ENCODE measurements at places on chromosomes 7 and 10.
A peak's percentile ranks its signal among the peaks of the same experiment; 100 is the strongest.

DNA sequence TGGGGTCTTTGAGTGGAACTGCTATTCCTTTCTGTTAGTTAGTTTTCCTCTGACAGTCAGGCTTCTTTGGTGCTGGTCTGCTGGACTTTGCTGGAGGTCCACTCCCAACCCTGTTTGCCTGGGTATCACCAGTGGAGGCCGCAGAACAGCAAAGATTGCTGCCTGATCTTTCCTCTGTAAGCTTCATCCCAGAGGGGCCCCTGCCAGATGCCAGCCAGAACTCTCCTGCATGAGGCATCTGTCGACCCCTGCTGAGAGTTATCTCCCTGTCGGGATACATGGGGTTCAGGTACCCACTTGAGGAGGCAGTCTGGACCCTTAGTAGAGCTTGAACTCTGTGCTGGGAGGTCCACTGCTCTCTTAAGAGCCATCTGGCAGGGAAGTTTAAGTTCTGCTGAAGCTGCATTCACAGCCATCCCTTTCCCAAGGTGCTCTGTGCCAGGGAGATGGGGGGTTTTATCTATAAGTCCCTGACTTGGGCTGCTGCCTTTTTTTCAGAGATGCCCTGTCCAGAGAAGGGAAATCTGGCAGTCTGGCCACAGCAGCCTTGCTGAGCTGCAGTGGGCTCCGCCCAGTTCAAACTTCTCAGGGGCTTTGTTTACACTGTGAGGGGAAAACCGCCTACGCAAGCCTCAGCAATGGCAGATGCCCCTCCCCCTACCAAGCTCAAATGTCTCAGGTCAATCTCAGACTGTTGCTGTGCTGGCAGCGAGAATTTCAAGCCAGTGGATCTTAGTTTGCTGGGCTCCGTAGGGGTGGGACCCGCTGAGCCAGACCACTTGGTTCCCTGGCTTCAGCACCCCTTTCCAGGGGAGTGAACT is 89.7 kb upstream of the CDK6 start:
- DNase-seq, result no peak

GRCh38 chr7:14419531-14419930 is 430.1 kb upstream of the ETV1 start:
- no peak for DNase-seq

GRCh38 chr10:60732807-60733516 is 45.3 kb upstream of the CDK1 start:
- peak; percentile 60 for DNase-seq

- no peak for DNase-seq
Observed at GRCh38 chr7:150931199-150931869, 46.8 kb downstream of the KCNH2 start.

GRCh38 chr10:74255888-74256357 is 104.9 kb downstream of the ADK start:
- DNase-seq, result no peak

GRCh38 chr10:78761311-78761781 is 307.4 kb upstream of the ZMIZ1 start:
- DNase-seq, result no peak

DNA sequence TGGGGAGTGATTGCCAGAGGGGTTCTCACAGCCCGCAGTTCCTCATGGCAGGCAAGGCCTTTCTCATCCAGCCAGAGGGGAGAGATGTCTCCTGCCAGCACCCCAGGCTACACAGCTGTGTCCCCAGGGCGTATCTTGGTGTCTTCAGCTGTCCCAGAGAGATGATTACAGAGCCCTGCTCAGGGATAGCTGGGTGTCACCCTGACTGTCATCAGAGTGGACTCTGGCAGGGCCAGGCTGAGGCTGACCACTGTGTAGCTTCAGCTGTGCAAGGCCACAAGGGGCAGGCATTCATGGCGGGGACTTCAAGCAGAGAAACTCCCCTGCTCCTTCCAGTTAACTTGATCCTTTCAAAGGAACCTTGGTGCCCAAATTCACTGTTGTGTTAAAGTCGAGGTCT is 124.2 kb downstream of the RGS10 start:
- no peak for DNase-seq

DNA sequence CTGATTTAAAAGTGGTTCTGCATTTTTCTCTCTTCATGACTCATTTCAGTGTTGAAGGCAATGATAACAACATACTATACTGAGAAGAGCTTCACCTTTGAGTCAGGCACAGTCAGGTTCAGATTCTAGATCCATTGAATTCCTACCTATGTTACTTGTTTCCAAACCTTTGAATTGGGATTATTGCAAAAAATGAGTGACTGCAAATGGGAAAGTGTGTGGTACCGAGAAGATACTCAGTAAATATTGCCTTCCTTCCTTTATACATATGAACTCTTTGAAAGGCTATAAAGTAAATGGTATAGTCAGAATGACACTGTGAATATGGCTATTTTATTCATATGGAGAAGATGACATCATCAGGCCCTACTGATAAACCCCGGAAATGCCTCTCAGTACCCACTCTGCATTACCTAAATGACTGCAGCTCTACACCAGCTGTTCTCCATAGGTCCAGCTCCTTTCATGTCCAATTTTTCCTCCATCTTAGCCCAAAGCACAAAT is 66.7 kb upstream of the FGL2 start:
- peak; percentile 64 for DNase-seq

- DNase-seq, result no peak
Observed at GRCh38 chr7:31775556-31775955, 88.5 kb downstream of the PPP1R17 start.

- DNase-seq, result no peak
Observed at GRCh38 chr7:118918556-118918955, 694.1 kb downstream of the ANKRD7 start.

- DNase-seq, result peak; percentile 44
Observed at GRCh38 chr7:117230276-117231046, 92.4 kb downstream of the WNT2 start.

- DNase-seq, result no peak
Observed at GRCh38 chr10:113073549-113074189, 123.6 kb downstream of the TCF7L2 start.

DNA sequence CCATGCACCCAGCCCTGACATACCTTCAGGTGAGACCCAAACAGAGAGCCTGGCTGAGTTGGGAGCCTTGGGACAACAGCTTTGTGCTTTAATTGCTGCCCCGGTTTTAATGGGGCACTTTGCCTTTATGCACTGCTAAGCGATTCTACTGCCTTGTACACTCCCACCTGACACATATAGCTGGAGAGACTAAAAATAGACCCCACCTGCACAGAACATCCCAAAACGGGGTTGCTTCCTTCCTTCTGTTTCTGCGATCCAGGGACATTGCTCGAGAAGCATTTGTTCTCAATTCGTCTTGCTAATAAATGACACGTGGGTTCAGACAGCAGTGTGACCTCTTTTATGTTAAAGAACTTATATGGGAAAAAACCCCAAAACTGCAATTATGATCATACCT is 258.8 kb upstream of the MYO3A start:
- DNase-seq, result no peak

- DNase-seq, result no peak
Observed at GRCh38 chr7:1083729-1084657, 3.9 kb upstream of the GPER1 start.

- no peak for DNase-seq
Observed at GRCh38 chr10:3057946-3058345, 9.4 kb upstream of the PFKP start.

DNA sequence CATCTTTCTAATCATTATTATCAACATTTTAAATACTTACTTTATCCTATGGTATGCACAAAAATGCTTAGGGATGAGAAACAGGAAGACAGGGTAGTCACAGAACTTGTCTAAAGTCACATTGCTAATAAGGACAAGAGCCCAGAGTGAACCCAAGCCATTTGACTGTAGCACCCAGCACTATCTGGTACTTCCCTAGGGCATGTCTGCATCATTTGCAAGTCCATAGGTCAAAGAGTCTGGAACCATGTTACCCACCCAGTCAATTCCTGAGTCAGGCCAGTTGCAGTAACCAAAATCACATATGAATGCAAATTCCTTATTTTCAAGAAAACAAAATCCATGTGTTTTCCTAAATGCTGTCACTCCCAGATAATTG is 19.1 kb downstream of the ASAH2 start:
- no peak for DNase-seq

- no peak for DNase-seq
Observed at GRCh38 chr7:41425926-41426325, 277.0 kb downstream of the INHBA start.

- DNase-seq, result no peak
Observed at GRCh38 chr7:47806701-47807103, 141.6 kb downstream of the PKD1L1 start.

- no peak for DNase-seq
Observed at GRCh38 chr7:37149051-37149772, 299.5 kb downstream of the ELMO1 start.

- no peak for DNase-seq
Observed at GRCh38 chr7:45494885-45495284, 79.3 kb upstream of the ADCY1 start.

- no peak for DNase-seq
Observed at GRCh38 chr10:104090611-104091010, 4.9 kb upstream of the COL17A1 start.

- no peak for DNase-seq
Observed at GRCh38 chr7:28095231-28095630, 85.4 kb downstream of the JAZF1 start.

DNA sequence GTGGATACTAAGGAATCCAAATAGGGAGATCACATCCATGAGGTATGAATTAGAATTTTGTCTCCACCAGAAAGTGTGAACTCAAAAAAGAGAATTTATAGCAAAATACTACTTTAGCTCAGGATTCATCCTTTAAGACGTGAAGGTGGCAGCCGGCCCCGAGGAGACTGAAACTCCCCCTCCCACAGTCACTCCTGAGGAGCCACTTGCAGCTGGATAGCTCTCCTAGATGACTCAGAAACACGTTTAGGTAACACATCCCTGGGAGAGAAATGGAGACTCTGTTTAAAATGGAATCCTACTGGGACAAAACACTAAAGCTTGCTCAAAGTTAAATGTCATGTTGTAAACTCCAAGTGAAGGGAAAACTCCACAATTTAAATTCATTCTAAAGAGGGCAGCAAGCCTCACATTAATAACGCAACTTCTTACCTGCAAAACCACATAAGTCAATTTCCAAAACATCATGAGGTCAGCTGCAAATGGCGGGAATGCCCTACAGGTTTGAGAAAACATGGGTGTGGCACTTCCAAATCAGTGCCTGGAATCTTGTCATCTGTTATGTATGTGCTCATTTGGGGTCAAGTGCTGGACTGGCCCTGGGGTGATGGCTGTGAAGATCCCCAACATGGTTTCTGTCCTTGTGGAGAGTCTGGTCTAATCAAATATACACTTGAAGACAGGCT is 46.2 kb downstream of the ICA1 start:
- DNase-seq, result no peak

DNA sequence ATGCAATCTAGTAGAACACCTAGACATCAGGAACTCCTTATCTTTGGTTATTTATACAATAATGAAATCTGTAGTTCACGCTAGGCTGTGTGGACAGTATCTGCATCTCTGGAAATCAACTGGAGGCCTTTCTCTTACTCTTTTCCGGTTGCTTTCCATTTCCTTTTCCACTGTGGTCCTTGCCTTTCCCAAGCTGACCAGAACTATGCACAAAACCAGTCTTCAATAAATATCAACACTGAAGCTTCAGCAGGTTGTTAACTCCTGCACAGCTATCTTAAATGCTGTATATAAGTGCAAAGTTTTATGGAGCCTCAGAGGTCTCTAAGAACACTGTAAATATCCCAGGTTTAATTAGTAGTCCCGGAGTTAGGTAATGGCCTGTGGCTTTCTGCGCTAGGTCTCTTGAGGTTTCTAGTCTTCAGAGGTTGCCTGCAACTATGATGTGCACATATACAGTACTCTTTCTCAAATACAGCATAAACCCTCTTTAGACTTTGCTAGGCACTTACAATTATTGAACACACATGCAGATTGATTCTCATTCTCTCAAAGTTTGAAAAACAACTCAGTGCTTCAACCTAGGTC is 2.4 kb downstream of the KLLN start:
- peak; percentile 22 for DNase-seq

- DNase-seq, result no peak
Observed at GRCh38 chr7:115037128-115037802, 115.4 kb downstream of the MDFIC start.

DNA sequence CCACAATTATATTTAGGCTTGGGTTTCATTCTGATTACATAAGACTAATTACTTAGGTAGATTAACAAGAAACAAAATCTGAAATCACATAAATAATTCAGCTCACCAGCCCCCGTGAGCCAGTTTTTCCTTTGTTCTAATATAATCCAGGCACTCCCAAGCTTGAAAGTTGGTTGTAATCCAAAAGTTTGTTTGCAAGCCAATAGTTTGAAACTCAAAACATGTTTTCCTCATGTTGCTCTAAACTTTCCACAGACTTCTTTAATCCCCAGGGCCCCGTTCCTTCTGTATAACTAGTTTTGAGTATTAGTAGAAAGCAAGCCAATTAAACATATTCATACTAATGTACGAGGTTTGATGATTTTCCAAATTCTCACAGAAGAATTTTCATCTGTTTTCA is 56.1 kb downstream of the SP8 start:
- no peak for DNase-seq

DNA sequence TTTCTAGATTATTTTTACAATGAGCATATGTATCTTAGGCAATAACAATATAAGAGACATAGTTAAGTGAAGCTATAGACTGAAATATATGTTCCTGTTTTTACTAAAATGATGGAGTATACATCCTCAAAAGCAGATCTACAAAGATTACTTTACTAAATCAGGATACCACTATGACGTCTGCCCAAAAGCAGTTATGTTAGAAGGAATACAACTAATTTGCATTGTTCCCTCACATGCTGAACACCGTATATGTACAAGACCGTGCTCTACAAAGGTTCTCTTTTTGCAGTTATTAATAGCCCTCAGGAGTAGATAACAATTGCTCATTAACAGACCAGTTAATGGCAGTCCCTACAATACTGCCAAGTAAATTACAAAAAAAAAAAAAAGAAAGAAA is 137.5 kb downstream of the CD36 start:
- no peak for DNase-seq

All from GM13976 (cell line).